ENCODE measurements at places on chromosomes 12 and 14.

DNA sequence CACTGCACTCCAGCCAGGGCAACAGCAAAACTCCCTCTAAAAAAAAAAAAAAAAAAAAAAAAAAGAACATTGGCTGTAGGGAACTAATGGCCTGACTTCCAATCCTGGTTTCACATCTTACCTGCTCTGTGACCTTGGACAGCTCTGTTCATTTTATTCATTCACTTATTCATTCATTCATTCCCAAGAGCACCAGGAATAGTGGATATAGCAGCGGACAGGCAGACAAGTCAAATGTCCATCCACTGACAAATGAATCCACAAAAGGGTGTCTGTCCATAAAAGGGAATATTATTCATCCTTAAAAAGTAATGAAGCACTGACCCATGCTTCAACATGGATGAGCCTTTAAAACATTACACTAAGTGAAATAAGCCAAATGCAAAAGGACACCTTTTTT is 27.6 kb upstream of the C12orf76 start:
- DNase-seq: no peak

DNA sequence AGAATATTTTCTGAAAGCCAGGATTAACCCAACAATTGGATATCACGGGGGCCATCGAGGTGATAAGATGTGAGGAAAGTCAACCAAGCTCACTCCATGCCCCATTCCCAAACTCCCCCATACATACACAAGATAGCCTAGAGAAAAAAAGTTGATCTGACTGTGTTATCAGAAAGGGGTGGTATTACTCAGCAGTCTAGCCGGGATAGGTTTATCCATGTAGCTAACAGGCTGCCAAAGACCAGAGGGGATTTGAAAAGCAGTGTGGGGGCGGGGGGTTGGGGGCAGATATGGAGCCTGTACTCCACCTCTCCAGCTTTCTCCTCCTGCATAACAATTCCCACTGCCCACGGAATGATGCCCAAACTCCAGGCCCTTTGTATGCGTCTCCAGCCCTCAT is 13.2 kb upstream of the MAP1LC3B2 start:
- no peak for DNase-seq

DNA sequence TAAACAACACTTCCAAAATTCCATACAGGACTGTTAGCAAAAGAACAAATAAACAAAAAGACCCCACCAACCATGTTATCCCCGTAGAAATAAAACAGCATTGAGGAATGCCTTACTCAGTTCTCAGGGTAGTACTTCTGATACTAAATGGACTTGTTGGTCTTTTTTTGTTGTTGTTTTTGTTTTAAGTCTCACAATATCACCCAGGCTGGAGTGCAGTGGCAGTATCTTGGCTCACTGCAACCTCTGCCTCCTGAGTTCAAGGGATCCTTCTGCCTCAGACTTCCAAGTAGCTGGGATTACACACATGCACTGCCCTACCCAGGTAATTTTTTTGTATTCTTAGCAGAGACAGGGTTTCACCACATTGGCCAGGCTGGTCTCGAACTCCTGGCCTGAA is 17.1 kb downstream of the HNRNPC start:
- no peak for DNase-seq

DNA sequence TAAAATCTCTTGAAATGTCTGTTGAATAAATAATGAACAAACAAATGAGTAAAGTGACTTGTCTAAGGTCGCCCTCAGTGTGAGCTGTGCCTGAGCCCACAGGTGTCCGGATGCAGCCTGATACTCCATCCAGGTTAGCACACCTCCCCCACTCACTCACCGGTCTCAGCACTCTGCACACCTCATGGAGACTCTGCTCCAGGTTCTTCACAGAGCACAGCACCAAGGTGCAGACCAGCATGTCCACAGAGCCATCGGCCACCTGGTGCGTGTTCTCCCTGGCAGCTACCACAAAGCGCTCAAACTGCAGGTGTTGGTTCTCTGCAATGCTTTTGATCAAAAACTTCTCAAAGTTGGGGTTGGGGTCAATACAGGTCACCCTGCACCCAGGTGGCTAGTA is 4.1 kb upstream of the KRT7 start:
- DNase-seq: no peak

GRCh38 chr12:54162741-54163140 is 26.0 kb downstream of the SMUG1 start:
- no peak for DNase-seq

- no peak for DNase-seq
Observed at GRCh38 chr12:106054049-106054448, 84.7 kb downstream of the NUAK1 start.

DNA sequence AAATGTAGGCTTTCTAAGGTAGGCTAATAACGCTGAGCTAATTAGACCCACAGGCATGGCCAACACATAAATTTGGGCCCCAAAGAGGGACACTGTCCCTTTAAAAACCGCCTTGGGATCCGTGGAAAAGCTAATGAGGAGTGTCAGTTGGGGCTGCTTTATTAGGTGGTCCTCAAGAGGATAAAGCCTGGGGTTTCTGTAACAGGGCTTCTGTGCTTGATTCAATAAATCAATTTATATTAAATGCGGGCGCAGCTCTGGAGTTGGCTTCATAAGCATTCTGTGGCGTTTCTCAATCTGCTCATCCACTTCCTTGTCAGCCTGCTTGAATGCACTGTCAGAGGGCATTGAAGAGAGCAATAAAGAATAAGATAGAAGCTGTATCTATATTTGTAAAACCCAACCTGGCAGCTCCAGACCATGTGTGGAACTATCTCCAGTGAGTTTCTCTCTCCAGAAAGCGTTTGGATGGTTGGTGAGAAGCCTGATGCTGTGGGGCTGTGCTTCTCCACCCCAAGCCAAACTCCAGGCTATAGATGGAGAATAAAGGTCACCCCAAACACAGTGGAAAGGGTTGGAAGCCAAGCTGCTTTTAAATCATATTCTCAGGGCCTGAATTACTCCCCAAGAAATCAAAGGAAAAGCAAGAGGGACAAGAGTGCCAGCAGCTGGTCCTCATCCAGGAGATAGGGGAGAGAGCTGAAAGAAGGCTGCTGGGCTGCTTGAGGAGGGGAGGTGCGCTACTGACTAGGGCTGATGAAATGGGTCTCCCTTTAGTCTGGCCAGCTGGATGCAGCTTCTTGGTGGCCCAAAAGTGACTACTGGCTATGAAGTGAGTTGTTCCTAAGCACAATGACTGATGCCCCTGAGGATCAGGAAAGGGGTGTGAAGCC is 222.0 kb downstream of the PPM1H start:
- no peak for DNase-seq

DNA sequence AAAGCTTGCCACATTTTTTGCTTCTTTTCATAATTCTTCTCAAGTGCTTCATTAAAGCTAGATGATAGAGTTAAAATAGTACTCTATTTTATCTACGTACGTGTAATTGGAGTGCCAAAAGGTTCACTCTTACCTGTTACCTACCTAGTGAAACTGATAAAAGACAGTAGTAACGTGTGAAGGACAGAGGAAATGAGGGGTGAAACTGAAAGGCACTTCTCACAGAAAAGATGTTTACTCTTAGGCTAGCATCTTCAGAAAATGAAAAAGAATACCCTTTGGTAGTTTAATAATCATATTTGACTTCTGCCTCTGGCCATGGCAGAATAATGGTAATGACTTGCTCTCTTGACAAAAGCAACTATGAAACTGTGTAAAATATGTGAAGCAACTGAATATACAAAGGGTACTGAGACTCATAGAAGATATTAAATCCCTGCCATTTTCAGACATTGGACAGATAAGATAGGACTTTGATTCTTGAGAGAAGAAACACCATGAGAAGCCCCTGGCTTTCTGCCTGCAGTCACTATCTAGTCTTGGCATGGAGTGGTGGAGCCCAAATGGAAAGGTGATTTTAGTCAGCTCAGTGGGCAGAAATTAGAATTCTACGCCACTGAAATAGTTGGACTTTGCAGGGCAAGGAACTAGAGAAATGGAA is 6.3 kb upstream of the EVL start:
- no peak for DNase-seq

GRCh38 chr12:45324391-45324790 is 108.5 kb downstream of the ANO6 start:
- DNase-seq: no peak

- DNase-seq: no peak
Observed at GRCh38 chr14:101815994-101816393, 54.5 kb downstream of the PPP2R5C start.

GRCh38 chr14:73753124-73753886 is 39.1 kb upstream of the PNMA1 start:
- DNase-seq: no peak
